PC-3 (cell line): ENCODE measurements at places on chromosomes 13 and 19. TPM values are rescaled to one million over a fixed set of nuclear protein-coding genes. Genes with fewer than 3 reads are reported as not detected.
A peak's percentile ranks its signal among the peaks of the same experiment; 100 is the strongest.

GRCh38 chr19:34118879-34119748 lies 53.2 kb upstream of the LSM14A start:
- DNase-seq, result no peak

- DNase-seq, result no peak
These were observed 67.5 kb downstream of the LRCH1 start for GRCh38 chr13:46620471-46620870.

DNA sequence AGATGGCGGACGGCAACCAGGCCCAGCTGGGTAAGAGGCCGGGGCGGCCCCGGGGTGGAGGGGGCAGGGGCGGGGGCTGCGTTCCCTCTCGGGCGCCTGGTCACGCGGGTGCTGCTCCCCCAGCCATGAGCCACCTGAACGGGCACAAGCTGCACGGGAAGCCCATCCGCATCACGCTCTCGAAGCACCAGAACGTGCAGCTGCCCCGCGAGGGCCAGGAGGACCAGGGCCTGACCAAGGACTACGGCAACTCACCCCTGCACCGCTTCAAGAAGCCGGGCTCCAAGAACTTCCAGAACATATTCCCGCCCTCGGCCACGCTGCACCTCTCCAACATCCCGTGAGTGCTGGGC lies 11.1 kb downstream of the PTBP1 start:
- no peak for DNase-seq

GRCh38 chr13:36804588-36804987 lies 14.4 kb upstream of the RFXAP start:
- peak; percentile 43 for DNase-seq

DNA sequence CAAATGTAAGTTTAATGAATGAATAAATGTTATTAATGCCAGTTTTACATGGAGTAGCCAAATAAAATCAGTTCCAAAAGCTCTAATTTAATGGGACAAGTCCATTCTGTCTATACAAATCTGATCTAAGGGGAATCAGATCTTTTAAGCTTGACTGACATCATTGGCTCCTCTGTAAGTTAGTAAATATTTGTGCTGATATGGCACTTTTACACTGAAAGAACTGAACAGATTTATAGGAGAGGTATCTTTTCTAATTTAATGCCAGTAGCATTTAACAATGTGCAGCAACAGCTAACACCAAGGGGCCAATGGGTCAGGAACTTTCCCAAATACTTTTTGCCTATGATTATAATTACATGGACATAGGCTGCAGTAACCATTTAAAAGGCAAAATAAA lies 832.3 kb downstream of the PCDH17 start:
- no peak for DNase-seq

- no peak for DNase-seq
These were observed 23.7 kb downstream of the DCLK1 start for GRCh38 chr13:36107521-36107920.

DNA sequence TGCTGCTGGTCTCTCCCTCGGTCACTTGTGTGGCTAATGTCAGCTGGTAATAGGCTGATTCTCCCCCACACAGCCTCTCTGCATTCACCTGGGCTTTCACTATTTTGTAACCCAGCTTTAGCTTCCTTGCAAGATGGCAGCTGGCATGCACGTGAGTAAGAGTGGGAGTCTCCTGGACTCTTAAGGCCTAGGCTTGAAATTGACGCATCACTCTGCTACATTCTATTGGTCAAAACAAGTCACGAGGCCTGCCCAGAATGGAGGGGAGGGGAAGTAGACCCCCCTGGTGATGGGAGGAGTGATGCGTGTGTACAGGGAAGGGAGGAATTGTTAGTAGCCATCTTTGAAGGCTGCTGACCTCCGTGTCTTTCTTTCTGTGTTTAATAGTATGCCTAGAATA lies 24.9 kb upstream of the PNMA8B start:
- DNase-seq, result no peak

- peak; percentile 25 for DNase-seq
These were observed 9.5 kb upstream of the SUPT20H start for GRCh38 chr13:37068962-37069361.

- DNase-seq, result peak; percentile 39
These were observed 45.8 kb upstream of the GPI start for GRCh38 chr19:34319230-34319585.

DNA sequence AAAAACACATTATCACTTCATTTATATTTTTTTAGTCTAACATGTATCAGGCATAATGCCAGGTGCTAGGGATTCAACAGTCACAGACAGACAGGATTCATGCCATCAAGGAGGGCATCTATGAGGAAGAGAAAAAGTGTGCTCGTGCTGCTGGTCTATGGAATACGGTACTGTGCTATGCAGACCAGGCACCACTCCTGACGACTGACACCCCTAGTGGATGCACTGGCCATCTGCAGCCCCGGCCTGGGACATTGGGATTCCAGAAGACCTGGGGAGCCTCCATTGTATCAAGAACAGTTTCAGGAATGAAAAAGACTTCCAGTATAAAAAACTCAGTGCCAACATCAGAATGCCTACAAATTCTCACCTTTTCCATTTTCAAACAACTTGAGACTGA lies 94.0 kb downstream of the KLF12 start:
- DNase-seq, result peak; percentile 31

DNA sequence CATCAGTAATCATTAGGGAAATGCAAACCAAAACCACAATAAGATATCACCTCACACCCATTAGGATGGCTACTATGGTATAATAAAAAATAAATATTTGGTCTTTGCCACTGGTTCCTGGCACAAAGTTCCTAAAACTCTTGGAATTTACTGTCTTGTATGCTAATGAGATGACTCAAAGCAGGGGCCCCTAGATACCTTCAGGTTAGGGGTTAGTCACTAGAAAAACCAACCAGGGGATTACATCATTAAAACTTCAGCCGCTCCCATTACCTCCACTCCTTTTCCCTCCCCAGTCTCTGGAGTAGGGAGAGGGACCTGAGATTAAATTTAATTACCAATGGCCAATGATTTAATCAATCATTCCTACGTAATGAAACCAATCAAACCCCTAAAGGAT lies 49.6 kb downstream of the THSD1 start:
- peak; percentile 81 for DNase-seq

GRCh38 chr19:10467104-10467706 lies 36.0 kb downstream of the KEAP1 start:
- DNase-seq, result no peak

GRCh38 chr19:10861103-10861651 lies 10.2 kb upstream of the CARM1 start:
- DNase-seq, result peak; percentile 52

DNA sequence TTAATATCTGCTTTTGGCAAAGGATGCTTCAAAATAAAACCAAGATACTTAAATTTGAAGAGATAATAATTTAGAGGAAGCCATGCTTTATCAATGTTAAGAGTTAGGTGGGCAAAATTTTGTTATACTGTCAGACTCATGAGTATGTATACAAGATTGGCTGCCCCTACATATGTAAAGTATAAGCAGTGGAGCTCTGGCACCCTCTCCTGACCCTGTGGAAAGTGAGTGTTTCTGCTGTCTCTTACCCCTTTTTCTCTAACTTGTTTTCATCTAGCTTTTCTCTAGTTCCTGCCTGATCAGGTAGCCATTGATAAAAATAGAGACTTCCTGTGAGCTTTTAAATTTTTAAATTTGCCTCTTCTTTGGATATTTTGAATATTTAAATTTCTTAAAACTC lies 710.9 kb upstream of the SPRY2 start:
- DNase-seq, result peak; percentile 7

DNA sequence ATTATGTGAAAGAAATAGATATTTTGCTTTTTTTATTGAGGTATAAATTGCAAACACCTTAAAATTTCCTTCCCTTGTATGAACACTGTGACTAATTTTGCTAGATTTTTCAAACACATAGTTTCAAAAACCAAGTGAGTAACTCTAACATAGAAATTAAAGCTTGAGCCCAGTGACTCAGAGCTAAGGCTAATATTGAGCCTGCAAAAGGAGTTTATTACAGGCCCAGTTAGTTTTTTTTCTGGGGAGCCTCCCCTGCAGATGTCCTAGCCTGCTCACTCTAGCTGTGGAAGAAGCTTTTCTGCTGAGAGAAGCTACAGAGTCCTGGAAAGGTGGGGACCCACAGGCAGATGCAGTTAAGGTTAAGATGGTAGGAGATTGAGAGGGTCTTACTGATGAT lies 3.4 kb downstream of the ZNF430 start:
- DNase-seq, result peak; percentile 73

DNA sequence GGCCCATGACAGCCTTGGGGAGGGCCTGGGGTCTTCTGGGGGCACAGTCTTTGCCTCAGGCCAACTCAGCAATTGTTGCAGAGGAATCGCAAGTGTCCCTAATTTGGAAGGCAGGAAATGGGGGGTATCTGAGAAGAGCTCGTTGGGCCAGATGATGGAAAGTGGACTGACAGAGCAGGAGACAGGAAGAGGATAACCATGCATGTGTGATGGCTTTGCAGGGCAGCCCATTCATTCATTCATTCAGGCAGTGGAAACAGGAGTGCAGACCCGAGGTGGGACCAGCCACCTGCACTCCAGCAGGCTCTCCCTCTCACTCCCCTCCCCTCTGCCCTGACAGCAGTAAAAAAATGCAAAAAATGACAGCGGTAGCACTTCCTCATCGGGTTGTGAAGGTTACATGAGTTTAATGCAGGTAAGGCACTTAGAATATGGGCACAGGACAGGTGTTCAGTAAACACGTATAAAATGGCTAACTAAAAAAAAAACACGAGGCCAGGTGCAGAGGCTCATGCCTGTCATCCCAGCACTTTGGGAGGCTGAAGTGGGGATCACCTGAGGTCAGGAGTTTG lies 5.0 kb upstream of the TMEM147 start:
- DNase-seq, result no peak

- DNase-seq, result no peak
These were observed 369.3 kb downstream of the DLEU7 start for GRCh38 chr13:50474088-50474662.

- no peak for DNase-seq
These were observed 14.9 kb downstream of the KLC3 start for GRCh38 chr19:45355402-45355801.

DNA sequence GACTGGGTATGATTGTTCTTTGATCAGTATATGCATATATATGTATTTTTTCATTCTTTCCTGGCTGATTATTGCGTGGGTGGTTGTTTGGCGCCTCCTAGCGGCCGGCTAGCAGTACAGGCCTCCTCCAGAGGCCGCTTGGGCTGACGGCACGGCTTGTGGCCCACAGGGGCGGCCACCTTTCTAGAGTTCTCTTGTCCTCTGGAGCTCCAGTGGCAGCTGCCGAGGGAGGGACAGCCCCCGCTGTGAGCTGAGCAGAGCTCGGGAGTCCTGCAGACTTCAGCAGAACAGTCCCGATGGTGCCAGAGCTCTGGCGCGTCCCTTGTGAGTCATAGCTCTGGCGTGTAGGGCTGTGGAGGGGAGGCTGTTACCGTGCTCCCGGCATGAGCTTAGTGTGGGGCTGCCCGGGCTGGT lies 22.5 kb upstream of the ZNF429 start:
- peak; percentile 22 for DNase-seq

DNA sequence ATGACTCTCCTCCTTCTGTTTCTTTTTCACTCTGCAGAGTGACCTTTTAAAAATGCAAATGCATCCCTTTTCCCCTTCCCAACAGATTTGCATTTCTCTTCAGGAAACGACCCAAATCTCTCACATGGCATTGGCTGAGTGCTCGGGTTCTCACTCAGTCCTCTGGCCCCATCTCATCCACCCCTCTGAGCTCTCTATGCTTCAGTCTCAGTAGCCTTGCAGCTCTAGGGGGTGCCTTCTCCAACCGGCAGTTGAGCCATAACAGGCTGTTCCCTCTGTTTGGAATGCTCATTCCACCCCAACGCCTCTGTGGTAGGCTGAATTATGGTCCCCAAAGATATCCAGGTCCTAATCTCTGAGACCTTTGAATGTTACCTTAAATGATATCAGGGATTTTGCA lies 78.2 kb downstream of the AKAP11 start:
- DNase-seq, result no peak

DNA sequence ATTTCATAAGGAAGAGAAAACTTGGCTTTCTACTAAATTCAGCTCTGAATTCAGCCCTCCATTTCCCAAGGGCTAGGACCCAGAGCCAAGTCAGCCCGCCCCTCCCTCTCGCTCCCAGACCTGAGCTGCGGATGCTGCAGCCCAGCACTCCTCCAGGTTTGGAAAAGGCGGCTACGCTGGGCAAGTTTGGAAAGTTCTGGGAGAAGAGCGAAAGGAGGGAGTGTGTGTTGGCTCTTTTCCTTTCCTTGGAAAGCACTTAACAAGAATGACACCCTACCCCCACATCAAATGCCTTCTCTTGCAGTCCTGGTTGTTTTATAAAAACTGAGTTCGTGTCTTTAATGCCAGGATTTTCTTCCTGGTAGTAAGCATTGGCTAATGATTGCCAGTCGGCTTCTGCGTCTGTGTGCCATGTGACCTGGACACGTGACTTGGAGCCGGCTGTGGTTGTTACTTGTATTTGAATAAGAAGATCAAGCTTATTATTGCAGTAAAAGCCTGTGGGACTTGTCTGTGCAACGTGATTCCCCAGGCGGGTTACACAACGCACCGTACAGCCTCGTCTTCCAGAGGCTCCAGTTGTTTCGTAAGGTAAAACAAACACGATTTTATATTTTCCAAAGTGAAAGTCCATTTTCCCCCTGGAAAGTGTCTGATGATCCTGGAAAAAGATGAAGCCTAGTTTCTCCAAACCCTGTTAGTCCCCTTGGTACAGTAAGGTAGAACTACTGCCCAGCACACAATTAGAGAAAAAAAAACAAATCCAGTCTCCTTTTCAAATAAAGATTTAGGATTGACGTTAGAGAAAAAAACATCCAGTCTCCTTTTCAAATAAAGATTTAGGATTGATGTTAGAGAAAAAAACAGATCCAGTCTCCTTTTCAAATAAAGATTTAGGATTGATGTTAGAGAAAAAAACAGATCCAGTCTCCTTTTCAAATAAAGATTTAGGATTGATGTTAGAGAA lies 26.8 kb upstream of the UBE2L5 start:
- DNase-seq, result peak; percentile 79

DNA sequence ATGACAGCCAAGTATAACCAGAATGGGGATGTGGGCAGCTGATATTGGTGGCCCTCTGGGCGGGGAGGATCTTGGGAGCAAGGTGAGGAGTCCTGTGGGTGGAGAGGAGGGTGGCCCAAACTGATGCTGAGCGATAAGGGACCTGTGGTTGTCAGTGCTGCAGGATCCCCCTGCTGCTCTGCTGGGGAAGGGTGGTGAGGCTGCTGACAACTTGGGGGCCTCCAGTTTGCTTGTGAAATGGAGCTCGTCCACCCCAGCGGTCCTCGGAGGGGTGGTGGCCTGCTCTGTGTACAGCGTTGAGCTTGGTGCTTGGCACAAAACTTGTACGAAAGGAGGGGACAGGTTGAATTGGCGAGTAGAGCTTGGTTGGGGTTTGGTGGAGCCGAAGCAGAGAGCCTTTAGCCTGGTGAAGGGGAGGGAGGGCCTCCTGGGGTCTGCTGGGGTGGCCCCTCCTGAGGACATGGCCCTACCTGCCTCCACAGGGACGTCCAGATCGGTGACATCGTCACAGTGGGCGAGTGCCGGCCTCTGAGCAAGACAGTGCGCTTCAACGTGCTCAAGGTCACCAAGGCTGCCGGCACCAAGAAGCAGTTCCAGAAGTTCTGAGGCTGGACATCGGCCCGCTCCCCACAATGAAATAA lies 2.9 kb downstream of the RPS11 start:
- DNase-seq, result no peak

GRCh38 chr19:1789261-1790041 lies 22.6 kb downstream of the ATP8B3 start:
- peak; percentile 14 for DNase-seq

ANKLE1 gene
- total RNA-seq, result 2.2 and 3.1 TPM in 2 replicates

KLK3 gene
- not detected in 2 replicates for total RNA-seq

ADGRE2 gene
- total RNA-seq, result 2.5 and 4.2 TPM in 2 replicates

RPS19 gene
- 1,687 and 1,830 TPM in 2 replicates for total RNA-seq

CGB7 gene
- total RNA-seq, result 0.04 and 0.63 TPM in 2 replicates

FGF21 gene
- not detected in 2 replicates for total RNA-seq

CCDC70 gene
- not detected in 2 replicates for total RNA-seq

SELENOV gene
- not detected in 2 replicates for total RNA-seq

FLT1 gene
- total RNA-seq, result 1.2 and 2.2 TPM in 2 replicates
